Activated CD4-positive, alpha-beta T cell treated with anti-CD3 and anti-CD28 coated beads for 24 hours (primary cell): ENCODE measurements at places on chromosomes 6 and 20.

GRCh38 chr20:33621717-33622400, 40.3 kb upstream of the C20orf144 start:
- DNase-seq = no peak

GRCh38 chr6:87832025-87832825, 130.2 kb upstream of the AKIRIN2 start:
- no peak for DNase-seq

DNA sequence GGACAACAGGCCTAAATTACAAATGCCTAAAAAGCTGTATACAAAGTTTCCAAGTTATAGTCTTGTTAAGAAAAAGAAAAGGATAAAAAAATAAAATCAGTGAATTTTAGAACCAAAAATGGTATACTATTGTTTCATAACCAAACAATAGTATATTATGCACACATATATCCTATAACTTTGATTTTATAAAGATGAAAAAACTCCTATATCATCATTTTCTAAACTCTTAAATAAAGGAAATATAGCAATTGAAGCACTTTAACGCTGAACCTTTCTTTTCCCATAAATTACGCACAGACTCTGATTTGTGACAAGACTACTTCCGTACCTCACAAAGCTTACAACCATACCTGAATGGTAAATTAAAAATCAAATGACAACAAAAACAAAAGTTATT, 35.9 kb upstream of the MCM9 start:
- DNase-seq = no peak

GRCh38 chr6:134169871-134170486, 117.6 kb upstream of the SLC2A12 start:
- DNase-seq = no peak

DNA sequence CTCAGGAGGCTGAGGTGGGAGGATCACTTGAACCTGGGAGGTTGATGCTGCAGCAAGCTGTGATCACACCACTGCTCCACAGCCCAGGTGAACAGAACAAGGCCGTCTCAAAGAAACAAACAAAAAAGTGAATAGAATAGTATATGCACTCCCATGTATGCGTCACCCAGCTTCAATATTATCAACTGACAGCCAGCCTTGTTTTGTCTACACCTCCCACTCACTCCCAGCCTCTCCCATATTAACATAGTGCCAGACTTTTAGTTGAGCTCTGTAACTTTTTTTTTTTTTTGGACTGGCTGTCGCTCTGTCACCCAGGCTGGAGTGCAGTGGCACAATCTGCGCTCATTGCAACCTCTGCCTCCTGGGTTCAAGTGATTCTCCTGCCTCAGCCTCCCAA, 18.1 kb upstream of the ILRUN start:
- no peak for DNase-seq

DNA sequence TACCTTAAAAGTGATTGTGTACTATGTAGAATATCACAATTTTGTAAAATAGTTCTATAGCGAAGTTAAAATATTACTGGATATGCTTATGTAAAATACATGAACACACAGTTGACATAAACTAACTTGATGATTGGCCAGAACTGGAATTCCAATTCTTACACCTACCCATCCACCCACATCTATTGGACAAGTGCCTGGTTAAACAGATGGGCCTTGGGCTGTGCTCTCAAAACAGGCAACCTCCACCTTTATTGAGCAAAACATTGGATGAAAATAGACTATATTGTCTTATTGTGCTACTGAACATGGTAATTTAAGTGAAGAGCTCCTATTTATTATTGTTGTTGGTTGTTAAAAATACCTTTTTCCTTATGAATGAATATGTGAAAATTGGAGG, 154.0 kb upstream of the FLRT3 start:
- no peak for DNase-seq

DNA sequence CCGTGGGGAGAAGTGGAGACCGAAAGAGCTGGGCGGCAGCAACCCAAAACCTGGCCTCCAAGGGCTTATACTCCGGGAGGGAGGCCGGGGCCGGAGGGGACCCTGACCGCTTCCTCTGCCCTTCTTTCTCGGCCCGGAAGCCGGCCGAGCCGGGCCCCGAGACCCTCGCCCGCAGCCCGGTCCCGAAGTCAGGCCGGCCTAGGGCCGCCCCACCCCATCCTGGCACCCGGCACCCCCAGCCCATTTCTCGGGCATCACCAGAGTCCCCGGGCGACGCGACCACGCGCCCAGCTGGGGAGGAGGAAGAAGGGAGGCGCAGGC, 572 bp upstream of the ZDHHC14 start:
- no peak for DNase-seq

GRCh38 chr6:42269974-42270510, 52.4 kb upstream of the MRPS10 start:
- DNase-seq = no peak

DNA sequence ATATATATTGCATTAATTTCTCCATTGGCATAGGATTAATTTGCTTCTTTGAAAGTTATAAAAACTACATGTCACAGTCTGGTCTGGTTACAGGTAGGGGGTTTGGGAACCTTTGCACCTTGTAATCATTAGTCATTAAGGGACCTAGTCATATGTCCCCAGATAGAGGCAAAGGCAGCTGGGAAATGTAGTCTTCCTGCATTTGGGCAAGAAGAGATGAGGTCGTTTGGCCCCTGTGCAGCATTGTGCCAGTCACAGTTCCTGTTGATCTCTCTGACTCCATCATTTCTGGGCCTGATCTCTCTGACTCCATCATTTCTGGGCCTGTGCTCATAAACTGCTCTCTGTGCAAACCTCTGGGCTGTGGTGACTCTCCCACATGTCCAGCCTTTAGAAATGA, 73.2 kb downstream of the BCKDHB start:
- no peak for DNase-seq

DNA sequence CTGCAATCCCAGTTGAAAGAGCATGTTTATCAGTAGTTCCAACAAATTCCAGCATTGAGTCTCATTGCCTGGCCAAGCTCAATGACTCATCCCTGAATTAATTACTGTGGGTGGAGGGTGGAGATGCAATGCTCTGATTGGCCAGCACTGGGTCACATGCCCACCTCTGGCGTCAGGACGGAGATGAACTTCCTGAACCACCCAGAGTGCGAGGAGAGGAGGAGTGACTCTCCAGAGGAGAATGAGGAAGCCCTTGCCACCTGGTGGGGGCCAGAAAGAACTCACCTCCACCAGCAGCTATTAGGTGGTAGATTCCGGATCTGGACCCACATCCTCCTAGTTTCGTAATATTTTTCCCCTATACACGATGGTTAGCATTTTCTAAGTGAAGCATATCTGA, 283.9 kb downstream of the TBC1D7 start:
- DNase-seq = no peak

GRCh38 chr20:22320245-22320915, 264.0 kb downstream of the FOXA2 start:
- DNase-seq = no peak

GRCh38 chr6:132952986-132953385, 138.6 kb downstream of the RPS12 start:
- DNase-seq = no peak
